ENCODE measurements at places on chromosomes 1 and 21. TPM values are rescaled to one million over a fixed set of nuclear protein-coding genes. Genes with fewer than 3 reads are reported as not detected.

Gene RAB3B
- total RNA-seq, result 0.15 TPM

Gene TMEM51
- 2.2 TPM for total RNA-seq

Gene CNKSR1
- total RNA-seq, result 0.81 TPM

Gene AIRE
- not detected for total RNA-seq

Gene TSSK3
- total RNA-seq, result not detected

Gene CNR2
- total RNA-seq, result not detected

Gene TDRKH
- total RNA-seq, result 0.12 TPM

Gene UCK2
- total RNA-seq, result 23.3 TPM

Gene GJA8
- not detected for total RNA-seq

Gene SDCCAG8
- 38.4 TPM for total RNA-seq

Gene PDE9A
- 0.54 TPM for total RNA-seq

Gene GNG4
- total RNA-seq, result 0.34 TPM

Gene SYNC
- total RNA-seq, result 42.6 TPM

Gene TIE1
- total RNA-seq, result 3.3 TPM

Gene CRP
- not detected for total RNA-seq
